Ureter (tissue), 1 donor: ENCODE measurements at places on chromosomes 2 and 18. TPM values are rescaled to one million over a fixed set of nuclear protein-coding genes. Genes with fewer than 3 reads are reported as not detected.

Gene ELOA2
- total RNA-seq, result not detected

DNA sequence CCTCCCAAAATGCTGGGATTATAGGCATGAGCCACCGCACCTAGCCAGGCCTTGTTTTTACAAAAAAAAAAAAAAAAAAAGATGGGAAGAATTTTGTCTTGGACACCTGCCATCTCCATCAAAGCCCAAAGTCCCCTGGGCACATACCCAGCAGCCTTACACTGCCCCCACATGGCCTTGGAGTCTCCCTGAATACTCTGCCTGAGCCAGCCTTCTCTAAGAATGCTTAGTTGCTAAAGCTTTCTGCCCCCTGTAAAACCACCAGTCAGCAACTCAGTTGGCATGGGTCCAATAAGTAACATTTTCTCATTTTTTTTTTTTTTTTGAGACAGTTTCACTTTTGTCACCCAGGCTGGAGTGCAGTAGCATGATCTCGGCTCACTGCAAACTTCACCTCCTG is 40.6 kb downstream of the SPC25 start:
- DNase-seq, result no peak

- no peak for DNase-seq
These were observed 40.7 kb downstream of the MRPL44 start for GRCh38 chr2:223997938-223998337.

GRCh38 chr2:55245411-55245810 is 12.9 kb downstream of the RPS27A start:
- no peak for DNase-seq

Gene MAB21L4
- 2.5 TPM for total RNA-seq

Gene NYAP2
- total RNA-seq, result 1.5 TPM
